ENCODE measurements at places on chromosomes 7 and 10. TPM values are rescaled to one million over a fixed set of nuclear protein-coding genes. Genes with fewer than 3 reads are reported as not detected.

The LIPN gene
- not detected for total RNA-seq

- no peaks in the 10 kb centered on the region for H3K36me3 ChIP-seq
- H3K4me1 ChIP-seq: no peaks in the 10 kb centered on the region
- DNase-seq: no peak
- H3K27me3 ChIP-seq: no peaks in the 10 kb centered on the region
Observed at GRCh38 chr10:77274046-77274795, 363.4 kb downstream of the KCNMA1 start.

The KIAA1217 gene
- total RNA-seq: 0.53 TPM

The PAPSS2 gene
- not detected for total RNA-seq

The STARD3NL gene
- 14.2 TPM for total RNA-seq

The EN2 gene
- total RNA-seq: not detected

DNA sequence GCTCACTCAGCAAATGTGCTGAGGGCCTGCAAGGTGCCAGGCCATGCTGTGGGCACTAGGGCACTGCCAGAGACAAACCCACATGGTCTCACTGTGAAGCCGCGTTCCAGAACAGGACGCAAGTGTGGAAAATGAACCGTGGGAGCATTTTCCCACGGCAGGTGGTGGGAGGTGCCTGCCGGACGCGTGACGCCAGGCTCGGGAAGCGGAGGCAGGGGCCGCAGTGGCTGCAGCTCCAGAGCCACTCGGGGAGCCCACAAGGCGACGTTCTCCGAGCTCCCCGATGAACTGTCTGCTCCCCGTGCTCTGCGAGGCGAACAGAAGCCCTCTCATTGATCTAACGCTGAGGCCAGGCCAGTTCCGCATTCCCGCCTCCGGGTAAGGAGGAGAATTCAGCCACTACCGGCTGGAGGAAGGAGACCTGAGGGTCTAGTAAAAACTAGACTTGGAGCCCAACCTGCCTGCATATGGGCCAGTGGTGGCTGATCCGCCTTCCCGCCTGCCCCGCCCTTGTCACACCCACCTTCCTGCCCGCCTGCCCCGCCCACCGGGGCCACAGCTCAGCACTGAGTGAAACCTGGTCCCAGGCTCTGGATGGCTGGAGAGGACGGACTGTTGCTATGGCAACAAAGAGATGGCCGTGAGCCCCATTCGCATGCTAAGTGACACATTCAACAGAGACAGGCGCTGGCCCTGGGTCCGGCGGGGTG is 13.1 kb downstream of the ADGRA1 start:
- no peak overlapping the region for H3K4me3 ChIP-seq
- no peak for DNase-seq
- no peak overlapping the region for H3K27ac ChIP-seq
- H3K36me3 ChIP-seq: no peaks in the 10 kb centered on the region
- H3K4me1 ChIP-seq: no peaks in the 10 kb centered on the region
- H3K27me3 ChIP-seq: no peaks in the 10 kb centered on the region

The SCRN1 gene
- total RNA-seq: 66.6 TPM

DNA sequence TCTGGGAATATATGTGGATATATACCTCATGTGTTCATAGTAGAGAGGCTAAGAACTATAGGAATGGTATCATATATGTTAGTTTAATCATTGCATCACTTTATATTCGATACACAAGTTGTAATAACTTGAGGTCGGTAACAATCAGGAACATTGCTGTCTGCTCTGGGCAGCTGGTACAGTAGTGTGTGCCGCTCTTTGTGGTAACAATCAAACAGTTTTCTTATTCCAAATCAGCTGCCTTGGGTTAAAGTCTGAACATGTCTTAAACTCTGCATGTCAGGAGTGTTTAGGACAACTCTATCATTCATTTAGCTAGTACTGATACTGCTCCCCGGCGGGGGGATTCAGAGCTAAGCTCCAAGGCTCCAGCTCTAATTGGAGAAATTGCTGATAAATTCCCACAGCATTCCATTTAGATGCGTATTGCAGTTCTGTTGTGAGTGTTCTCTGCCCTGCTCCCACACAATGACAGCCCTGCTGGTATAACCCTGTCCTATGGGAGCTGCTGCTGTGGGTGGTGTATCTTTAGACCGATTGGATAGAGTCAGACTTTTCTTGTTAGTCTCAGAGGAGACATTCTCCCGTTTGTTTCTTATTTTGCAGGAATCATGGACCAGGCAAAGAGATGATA is 707.5 kb upstream of the FZD8 start:
- no peaks in the 10 kb centered on the region for H3K36me3 ChIP-seq
- no peaks in the 10 kb centered on the region for H3K27me3 ChIP-seq
- no peak overlapping the region for H3K4me3 ChIP-seq
- DNase-seq: no peak
- H3K27ac ChIP-seq: no peak overlapping the region

DNA sequence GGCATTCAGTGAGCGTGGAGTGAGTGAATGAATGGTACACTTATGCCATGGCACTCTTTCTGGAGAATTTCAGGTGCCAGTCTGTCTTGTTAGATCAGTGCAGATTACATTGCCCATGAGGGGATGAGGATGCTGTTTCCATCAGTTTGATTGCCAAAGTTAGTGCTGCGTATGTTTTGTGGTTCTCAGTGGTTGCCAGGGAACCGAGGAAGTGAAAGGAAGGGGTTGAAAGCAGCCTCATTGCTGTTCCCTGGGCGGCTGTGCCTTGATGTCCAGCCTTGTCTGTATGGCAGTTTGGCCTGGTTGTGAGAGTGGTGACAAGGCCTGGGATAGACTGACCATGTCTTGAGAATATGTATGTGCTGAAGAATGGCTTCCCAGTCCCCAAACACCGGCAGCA is 30.2 kb downstream of the WBP1L start:
- no peak overlapping the region for H3K27ac ChIP-seq
- no peak for DNase-seq
- no peaks in the 10 kb centered on the region for H3K36me3 ChIP-seq
- no peak overlapping the region for H3K4me3 ChIP-seq
- H3K27me3 ChIP-seq: no peaks in the 10 kb centered on the region
- peaks cover 22% of the 10 kb centered on the region for H3K4me1 ChIP-seq
